ENCODE measurements at places on chromosomes 6 and 20.
A peak's percentile ranks its signal among the peaks of the same experiment; 100 is the strongest.

GRCh38 chr6:12530345-12530744 lies 186.2 kb upstream of the PHACTR1 start:
- no peak for DNase-seq

DNA sequence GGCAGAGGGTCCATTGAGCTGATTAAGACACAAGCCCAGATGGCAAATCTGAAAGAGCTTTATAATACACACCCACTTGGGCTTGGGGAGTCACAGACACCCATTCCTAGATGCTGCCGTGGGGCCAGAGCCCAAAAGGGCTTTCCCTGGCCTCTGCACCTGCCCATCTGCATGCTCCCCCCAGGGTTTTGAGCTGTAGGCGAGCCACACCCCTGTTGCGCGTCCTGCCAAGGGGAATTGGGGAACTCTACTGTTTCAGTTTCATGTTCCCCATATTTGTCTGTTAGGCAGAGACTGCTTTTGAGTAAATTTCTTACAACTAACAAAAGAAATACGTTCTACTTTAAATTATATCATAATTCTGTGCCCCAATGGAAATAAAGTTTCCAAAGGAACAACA lies 52.9 kb upstream of the FNDC1 start:
- DNase-seq = no peak

DNA sequence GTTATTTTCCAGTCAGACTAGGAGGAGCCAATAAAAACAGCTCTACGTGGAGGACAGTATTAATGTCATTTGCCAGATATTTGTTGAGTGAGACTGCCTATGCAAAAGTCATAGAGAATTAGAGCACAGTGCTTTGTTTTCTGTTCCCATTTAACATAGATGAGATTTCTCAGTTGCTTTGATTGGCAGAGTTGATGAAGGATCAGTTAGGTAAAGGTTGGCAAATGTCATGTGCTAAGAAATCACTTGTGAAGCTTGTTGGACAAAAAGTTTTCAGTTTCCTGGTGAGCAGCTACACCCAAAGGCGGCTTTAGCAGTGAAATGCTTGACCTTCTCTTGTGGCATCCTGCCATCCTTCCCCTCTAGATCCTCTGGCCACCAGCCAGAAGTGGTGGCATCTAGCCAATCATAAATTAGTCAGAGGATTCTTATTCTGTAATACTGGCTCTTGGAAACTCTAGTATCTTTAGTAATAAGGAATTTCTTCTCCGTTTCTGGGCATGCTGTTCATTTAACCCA lies 37.0 kb downstream of the BCKDHB start:
- no peak for DNase-seq

GRCh38 chr6:169324656-169325459 lies 71.2 kb upstream of the THBS2 start:
- no peak for DNase-seq

GRCh38 chr6:51077821-51078518 lies 259.3 kb downstream of the TFAP2B start:
- DNase-seq = peak; percentile 8

All from NCI-H345 (cell line).